ENCODE measurements at places on chromosomes 4 and X.
A peak's percentile ranks its signal among the peaks of the same experiment; 100 is the strongest.

DNA sequence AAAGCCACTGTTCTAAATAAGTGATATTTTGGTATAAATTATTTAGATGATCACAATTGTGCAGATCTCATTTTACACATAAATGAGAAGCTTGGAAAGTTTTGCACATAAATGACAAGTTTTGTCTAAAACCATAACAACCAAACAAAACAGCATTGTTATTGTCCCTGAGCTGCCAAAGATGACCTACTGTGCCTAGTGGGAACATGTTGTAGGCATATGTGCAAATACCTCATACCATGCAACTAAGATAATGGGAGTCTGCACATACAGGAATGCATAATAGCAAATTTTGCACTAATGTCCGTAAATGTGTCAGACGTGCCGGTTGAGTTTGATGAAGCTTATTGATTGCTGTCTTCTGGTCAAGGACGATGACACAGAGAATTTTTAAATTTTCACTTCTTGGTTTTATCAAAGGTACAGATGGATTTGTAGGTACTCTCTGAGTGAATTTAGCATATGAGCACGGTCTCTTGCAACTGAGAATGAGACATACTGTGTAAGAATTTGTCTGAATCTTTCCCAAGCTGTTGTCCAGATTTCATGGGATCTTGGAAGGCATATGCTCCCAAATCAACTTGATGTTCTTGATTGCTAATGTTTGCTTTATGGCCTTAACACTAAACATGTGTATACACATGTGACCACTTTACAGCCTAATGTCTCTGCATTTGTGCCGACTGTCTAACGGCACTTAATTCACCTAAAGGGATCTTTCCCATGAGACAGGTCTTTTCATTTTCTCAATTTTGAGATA lies 1133.5 kb downstream of the FAT4 start:
- no peak for DNase-seq

DNA sequence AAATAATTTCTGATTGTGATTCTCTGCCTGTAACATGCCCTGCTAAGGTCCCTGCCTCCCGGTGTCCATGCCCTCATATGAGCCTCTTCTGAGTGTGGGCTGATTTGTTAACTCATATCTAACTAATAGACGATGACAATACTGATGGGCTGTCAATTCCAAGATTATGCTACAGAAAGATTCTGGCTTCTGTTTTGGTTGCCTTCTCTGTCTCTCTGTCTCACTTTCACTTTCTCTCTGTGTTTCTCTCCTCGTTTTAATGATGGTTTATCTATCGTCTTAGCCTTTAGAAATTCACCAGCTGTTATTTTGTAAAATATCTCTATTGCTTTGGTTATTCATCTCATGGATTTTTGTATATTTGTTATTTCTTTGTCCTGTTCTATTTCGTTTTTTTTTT lies 312.5 kb upstream of the ANXA10 start:
- no peak for DNase-seq

DNA sequence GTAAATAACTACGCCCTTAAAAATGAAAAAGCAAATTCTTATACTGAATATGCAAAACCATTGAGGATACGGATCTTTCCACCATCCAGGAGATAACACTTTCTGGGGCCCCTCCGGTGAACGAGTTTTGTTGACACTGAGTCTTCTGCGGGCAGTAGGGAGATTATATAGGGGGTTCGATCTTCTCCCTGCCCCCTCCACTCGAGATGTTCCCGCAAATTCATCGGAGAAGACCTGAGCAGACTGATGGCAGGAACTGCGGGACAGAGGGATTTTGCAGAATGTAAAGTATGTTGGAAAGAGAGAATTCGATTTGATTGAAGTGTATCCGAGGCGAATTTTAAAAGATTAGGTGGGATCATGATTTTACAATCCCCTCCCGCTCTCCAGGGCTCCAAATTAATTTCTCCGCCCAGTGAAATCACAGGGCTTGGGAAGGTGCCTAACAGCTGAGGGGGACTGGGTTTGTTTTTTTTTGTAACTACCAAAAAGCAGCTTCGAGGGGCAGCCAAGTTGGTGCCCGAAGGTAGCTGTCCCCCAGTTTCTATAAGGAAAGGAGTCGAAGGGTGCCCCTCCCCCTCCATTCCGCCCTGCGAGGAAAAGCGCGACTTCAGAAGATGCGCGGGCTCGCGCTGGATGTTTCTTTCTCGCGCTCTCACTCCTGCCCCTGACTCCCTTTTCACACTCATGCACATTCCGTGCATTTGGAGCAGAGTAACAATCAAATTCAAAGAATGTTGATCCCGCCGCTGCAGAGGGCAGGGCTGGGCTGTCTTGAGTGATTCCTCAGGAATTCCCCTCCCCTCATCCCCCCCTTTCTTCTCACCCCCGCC lies 1.2 kb downstream of the TMEM255A start:
- DNase-seq = no peak

DNA sequence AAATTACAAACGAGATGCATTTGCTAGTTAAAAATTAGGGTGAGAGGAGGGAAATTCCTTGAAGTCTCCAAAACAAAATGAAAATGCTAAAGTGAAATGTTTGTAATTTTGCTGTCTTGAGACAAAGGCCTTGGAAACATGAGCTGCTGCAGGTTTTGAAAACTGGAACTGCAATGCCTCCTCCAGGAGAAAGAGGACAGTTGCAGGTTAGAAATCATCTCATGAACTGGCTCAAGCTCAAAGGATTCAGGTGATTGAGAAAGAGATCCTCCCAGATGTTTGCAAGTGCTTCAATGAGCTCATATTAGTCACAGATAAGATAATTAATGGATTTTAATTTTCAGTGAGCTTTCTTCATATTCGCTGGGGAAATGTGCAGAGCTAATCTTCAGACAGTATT lies 32.4 kb downstream of the SMPX start:
- peak; percentile 64 for DNase-seq

DNA sequence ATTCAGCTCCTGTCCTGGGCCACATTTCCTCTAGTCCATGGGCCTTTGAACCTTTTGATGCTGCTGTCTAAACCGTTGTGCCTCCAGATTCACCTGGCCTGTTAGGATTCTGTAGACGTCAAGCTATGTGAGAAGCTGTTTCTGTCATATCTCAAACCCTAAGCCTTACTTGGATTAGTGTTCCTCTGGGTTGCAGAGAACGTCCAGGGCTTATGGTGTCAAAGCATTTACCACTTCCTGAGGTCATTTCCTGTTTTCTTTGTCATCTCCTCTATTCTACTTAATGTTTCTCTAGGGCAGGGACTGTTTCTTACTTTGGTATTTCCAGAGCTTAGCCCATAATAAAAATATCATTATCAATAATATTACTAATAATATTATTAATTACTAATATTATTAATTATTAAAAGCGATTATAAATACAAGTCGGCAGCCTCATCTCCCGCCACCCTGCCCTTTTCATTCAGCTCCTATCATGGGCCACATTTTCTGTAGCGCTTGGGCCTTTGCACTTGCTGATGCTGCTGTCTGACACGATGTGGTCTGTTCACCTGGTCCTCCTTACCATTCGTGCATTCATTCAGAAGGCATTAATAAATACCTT lies 19.1 kb downstream of the PRIMPOL start:
- DNase-seq = no peak

- DNase-seq = peak; percentile 28
These were observed 34.5 kb upstream of the CYBB start for GRCh38 chrX:37745354-37745753.

DNA sequence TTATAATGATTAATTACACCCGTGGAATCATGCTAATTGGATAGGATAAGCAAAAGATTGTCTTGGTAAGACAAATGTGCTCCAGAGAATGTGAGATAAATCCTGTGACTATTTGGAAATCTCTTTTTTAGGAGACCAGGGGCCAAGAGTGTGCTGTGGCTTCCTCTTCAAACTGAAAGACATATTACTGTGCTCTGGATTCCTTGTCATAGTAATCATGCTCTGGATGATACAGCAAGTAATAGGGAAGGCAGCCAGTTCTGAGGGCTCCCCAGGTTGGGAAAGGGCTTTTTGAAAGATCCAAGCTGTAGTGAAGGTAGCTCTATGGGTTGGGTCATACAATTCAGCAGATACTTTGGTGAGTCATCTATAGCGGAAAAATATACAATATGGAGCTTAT lies 600.5 kb downstream of the PCDH18 start:
- DNase-seq = no peak

- peak; percentile 56 for DNase-seq
These were observed 187.7 kb upstream of the NUDT10 start for GRCh38 chrX:51144828-51145442.

GRCh38 chr4:153345012-153345981 lies 809 bp downstream of the MND1 start:
- DNase-seq = peak; percentile 6

- no peak for DNase-seq
These were observed 215.3 kb upstream of the TTC29 start for GRCh38 chr4:147160908-147161513.

GRCh38 chrX:118975831-118976598 lies 1.6 kb downstream of the LONRF3 start:
- no peak for DNase-seq

DNA sequence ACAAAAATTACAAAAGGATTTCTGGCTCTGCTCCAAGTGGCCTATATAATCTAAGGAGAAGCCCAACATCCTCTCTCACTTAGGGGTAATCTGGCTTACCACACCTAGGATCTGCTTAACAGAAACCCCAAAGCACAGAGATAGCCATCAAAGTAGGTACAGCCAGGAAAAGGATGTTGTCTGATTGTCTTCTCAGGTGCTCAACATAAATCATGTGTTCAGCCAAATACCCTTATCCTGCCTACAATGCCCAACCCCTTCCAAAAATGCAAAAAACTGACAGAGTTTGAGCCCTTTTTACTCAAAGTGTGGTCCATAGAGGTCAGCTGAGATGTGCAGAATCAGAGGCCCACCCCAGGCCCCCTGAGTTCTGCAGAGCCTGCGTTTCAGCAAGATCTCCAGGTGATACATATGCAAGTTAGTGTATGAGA lies 53.9 kb downstream of the PPM1K start:
- no peak for DNase-seq

- DNase-seq = no peak
These were observed 458.0 kb upstream of the CXorf51B start for GRCh38 chrX:146351620-146352019.

GRCh38 chr4:106046083-106046482 lies 150.8 kb downstream of the NPNT start:
- DNase-seq = no peak

- no peak for DNase-seq
These were observed 103.6 kb downstream of the RAPGEF2 start for GRCh38 chr4:159206427-159206871.

DNA sequence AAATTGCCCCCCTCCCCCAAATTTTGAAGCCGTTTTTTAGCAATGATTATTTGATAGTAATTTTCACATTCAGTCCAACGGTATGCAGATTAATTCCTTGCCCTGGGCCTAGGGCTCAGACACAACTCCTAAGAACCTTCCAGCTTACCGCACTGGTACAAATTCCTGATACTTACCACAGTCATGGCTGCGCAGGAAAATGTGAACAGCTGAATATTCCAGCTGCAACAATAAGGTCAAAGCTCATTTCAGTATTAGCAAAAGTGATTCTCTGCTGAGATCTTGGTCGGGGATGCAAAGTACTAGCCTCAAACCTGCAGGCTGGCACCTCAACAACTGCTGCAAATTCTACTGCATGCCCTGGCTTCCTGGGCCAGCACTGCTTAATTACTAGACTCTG lies 3.0 kb downstream of the ATP11C start:
- no peak for DNase-seq

DNA sequence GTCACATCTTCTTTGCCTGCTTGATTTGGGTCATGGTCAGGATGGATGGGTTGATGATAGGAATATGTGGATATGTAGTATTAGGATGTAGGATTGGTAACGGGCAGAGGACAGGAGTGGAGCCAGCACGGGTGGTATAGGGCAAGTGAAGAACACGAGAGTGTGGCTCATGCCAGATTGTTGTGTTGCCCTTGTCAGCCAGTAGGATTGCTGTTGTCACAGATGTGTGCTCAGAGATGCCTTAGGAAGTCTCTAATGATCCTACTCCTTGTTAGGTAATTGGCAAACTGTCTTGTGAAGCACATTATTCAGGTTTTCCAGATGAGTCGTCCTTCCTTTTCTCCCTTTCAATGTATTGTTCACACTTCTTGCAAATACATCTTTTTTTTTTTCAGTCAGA lies 5.5 kb downstream of the ATP10D start:
- no peak for DNase-seq

- no peak for DNase-seq
These were observed 16.3 kb downstream of the RTL5 start for GRCh38 chrX:72115380-72115779.

DNA sequence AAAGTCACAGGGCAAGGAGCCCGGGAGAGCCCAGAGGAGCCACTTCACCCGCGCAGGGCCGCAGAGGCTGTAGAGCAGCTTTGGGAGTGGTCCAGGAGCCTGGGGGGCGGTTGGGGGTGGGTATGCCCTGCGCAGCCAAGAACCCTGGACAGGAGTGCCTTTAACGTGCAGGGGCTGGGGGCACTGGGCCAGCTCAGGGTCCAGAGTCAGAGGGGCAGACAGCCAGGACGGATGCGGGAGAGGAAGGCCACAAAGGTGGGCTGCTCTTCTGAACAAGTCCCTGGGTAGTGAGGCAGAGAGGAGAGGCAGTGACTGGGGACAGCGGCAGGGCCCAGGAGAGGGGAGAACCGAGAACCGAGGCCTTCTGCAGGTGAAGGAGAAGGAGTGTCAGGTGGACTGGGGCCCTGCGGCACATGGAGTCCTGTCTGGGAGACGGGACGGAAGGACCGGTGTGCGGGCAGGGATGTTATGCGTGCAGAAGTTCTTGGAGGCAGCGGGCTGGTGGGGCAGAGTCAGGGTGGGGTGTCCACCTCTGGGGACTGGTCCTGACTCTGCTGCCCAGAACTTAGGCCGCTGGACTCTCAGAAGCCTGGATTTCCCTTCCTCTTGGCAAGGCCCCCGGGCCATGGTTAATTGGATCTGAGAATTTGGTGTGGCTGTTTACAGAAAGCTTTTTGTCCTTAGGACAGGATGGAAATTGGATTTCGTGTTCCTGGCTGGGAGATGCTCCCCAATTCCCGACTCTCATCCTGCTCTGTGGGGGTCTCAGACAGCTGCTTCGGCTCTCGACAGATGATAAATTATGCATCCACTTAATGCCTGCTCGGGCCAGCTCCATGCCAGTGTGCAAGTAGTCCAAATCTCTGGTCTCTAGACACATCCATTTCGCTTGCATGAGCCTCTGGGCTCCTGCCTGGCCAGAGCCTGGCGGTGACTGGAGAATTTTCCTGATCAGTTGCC lies 31.9 kb downstream of the ADRA2C start:
- no peak for DNase-seq

GRCh38 chr4:64814616-64815015 lies 405.4 kb upstream of the TECRL start:
- peak; percentile 2 for DNase-seq

DNA sequence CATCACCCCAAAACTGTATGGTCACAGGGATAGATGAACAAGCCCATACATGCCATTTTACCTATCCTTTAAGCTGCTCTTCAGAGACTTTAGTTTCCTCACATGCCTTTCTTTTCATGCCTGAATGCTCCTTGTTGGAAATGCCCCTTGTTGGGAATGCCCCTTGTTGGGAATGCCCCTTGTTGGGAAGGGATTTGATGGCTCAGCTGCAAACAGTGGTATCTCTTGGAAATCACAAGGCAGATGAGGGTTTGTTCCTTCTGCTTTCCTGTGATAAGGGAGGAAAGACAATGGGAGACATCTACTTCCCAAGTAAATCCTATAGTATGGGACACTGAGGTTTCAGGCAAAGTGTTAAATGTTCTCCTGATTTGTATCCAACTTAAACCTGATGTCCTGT lies 11.5 kb downstream of the CXCL2 start:
- no peak for DNase-seq

- peak; percentile 5 for DNase-seq
These were observed 8.4 kb downstream of the HTRA3 start for GRCh38 chr4:8278009-8278395.

- no peak for DNase-seq
These were observed 168.7 kb upstream of the GALNTL6 start for GRCh38 chr4:171644430-171645057.

Data from NCI-H446 (cell line).